ENCODE measurements at places on chromosomes 7 and 10. TPM values are rescaled to one million over a fixed set of nuclear protein-coding genes. Genes with fewer than 3 reads are reported as not detected.

Gene NMT2
- 20.9 TPM for total RNA-seq

Gene ZNF138
- total RNA-seq: 3.5 TPM

Gene KLHDC10
- total RNA-seq: 40.3 TPM

Gene GBX1
- total RNA-seq: not detected

GRCh38 chr10:111204838-111205237, 128.0 kb downstream of the ADRA2A start:
- H3K27ac ChIP-seq: no peak overlapping the region
- no peaks in the 10 kb centered on the region for H3K4me1 ChIP-seq
- no peaks in the 10 kb centered on the region for H3K36me3 ChIP-seq

DNA sequence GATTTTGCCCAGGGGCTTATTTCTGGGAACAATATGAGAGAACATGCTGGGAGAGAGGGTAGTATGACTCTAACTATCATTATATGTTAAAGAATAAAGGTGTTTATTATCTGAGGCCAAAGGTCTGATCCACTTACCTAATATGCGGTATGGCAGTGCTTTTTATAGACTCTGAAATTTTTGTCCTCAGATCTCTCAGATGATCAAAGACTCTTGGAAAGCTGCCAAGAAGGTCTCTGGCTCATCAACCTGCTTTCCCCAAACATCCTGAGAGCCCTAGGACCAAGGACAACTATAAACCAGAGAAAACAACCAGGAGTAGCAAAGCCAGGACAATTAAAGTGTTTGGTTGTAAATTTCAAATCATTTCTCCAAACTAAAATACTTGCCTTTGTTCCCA, 255.7 kb upstream of the LRRN3 start:
- no peaks in the 10 kb centered on the region for H3K36me3 ChIP-seq
- H3K27me3 ChIP-seq: no peaks in the 10 kb centered on the region
- no peaks in the 10 kb centered on the region for H3K4me1 ChIP-seq
- no peak for DNase-seq

- H3K4me3 ChIP-seq: no peak overlapping the region
- H3K36me3 ChIP-seq: no peaks in the 10 kb centered on the region
Observed at GRCh38 chr7:51017576-51018535, 235.2 kb upstream of the GRB10 start.

- H3K27me3 ChIP-seq: no peaks in the 10 kb centered on the region
- DNase-seq: no peak
- H3K36me3 ChIP-seq: no peaks in the 10 kb centered on the region
- no peak overlapping the region for H3K4me3 ChIP-seq
Observed at GRCh38 chr10:35579116-35579515, 26.0 kb upstream of the GJD4 start.

DNA sequence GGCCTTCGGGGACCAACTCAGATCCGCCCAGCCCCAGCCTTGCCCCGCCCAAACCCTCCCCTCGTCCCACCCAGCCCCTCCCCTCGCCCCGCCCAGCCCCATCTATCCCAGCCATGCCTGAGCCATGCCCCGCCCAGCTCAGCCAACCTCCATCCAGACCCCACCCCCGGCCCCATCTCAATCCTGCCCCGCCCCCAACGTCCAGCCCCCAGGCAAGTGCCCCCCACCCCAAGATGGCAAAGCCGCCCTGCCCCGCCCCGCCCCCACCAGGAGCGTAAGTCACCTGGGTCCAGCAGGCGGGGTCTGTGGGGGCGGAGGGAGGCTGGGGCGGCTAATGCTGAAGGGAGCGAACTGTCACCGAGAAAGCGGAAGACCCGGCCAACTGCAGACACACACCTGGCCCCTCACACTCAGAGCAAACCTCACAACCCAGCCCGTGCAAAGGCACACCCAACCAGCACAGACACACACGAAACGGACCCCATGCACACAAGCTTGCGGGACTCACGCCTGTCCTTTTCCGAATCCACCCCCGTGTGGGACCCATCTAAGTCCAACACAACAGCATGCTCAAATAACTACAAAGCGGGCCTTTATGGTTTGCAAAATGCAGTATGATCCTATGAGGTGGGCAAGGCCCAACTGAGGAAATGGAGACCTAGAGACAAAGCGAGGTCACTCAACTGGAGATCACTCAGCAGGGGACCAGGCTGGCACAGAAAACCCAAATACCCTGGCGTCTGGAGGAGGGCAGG, 11.5 kb upstream of the OGA start:
- DNase-seq: no peak
- H3K4me3 ChIP-seq: peak overlapping the region; percentile 65
- peak overlapping the region; percentile 33 for H3K27ac ChIP-seq
- H3K27me3 ChIP-seq: no peaks in the 10 kb centered on the region
- peaks cover 16% of the 10 kb centered on the region for H3K4me1 ChIP-seq

DNA sequence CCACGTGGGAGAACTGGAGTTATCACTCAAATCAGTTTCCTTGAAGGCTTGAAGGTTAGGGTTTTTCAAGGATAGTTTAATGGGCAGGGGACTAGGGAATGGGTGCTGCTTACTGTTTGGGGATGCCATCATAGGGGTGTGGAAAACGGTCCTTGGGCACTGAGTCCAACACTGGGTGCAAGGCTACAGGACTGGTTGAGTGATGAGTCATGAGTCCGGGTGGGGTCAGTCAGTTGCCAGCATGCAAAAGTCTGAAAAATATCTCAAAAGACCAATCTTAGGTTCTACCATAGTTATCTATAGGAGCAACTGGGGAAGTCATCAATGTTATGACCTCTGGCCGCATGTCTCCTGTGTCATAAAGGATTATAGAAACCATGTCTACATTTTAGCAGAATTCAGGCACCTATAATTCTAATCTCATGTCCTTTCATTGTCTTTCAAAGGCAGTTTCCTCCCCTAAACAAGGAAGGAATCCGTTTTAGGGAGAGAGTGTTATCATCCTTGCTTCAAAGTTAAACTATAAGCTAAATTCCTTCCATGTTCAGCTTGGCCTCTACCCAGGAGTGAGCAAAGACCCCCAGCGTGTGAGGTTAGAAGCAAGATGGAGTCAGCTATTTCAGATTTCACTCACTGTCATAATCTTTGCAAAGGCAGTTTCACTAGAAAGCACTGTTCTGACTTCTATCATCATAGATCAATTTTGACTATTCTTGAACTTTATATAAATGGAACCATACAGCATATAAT, 94.5 kb downstream of the COL26A1 start:
- no peaks in the 10 kb centered on the region for H3K36me3 ChIP-seq
- H3K4me1 ChIP-seq: no peaks in the 10 kb centered on the region
- H3K27me3 ChIP-seq: peaks cover 2% of the 10 kb centered on the region
- no peak overlapping the region for H3K27ac ChIP-seq
